Cardiac muscle cell (in vitro differentiated cells and primary cell): ENCODE measurements at places on chromosomes 6 and 20. TPM values are rescaled to one million over a fixed set of nuclear protein-coding genes. Genes with fewer than 3 reads are reported as not detected.

PTPRT gene
- polyA plus RNA-seq: 1.4 TPM in 1 of 2 replicates, not detected in the other

TINAG gene
- not detected in 2 replicates for polyA plus RNA-seq

GRCh38 chr6:128532827-128533226, 12.4 kb upstream of the PTPRK start:
- H3K27ac ChIP-seq: no peak overlapping the region
- no peak overlapping the region for H3K4me3 ChIP-seq
- DNase-seq: no peak
- no peaks in the 10 kb centered on the region for H3K27me3 ChIP-seq
- H3K36me3 ChIP-seq: no peaks in the 10 kb centered on the region
- H3K4me1 ChIP-seq: peaks cover 5% of the 10 kb centered on the region

GRCh38 chr6:152458648-152459644, 178.2 kb downstream of the SYNE1 start:
- no peaks in the 10 kb centered on the region for H3K27me3 ChIP-seq
- peak; percentile 53 for DNase-seq
- no peaks in the 10 kb centered on the region for H3K36me3 ChIP-seq

CCN2 gene
- polyA plus RNA-seq: 44.3 and 48.1 TPM in 2 replicates

HLA-DRB5 gene
- polyA plus RNA-seq: 0.15 TPM in 1 of 2 replicates, not detected in the other

DNA sequence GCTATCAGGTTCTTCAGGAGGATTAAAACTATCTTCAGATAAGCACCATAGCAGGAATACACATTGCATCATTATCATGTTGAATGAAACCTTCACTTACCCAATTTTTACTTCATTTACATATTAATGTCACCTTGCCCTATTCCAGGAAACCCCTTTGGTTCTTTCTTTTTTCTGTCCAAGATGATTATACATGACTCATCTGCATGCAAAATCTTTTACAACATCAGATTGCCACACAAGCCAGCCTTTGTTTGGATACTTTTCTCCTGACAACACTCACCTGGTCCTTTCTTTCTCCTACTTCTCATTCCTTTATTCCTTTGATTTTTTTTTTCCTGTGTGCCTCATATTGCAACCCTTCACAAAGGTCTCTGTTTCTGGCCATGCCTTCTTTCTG, 200.5 kb upstream of the POU3F2 start:
- DNase-seq: no peak
- H3K36me3 ChIP-seq: no peaks in the 10 kb centered on the region
- H3K27ac ChIP-seq: no peak overlapping the region
- no peaks in the 10 kb centered on the region for H3K4me1 ChIP-seq
- H3K4me3 ChIP-seq: no peak overlapping the region
- H3K27me3 ChIP-seq: no peaks in the 10 kb centered on the region

DNA sequence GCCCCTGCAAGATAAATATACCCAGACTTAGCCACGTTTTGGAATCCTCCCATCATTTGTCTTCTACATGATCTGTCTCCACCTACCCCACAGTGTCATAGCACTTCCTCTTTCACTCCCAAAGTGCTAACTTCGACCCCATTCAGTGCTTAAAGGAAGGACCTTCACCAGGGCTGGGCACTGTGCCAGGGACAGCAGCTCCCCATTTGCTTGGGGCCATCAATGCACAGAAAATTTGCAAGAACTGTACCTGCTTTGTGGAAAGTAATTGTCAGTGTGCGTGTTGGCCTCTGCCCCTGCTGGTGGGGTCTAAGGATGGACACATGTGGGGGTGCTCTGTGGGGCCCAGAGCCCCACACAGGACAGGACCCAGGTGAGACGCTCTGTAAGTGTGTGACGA, 5.2 kb upstream of the BPIFA2 start:
- no peaks in the 10 kb centered on the region for H3K4me1 ChIP-seq
- no peak for DNase-seq
- no peak overlapping the region for H3K27ac ChIP-seq
- H3K27me3 ChIP-seq: no peaks in the 10 kb centered on the region

- H3K4me3 ChIP-seq: no peak overlapping the region
- H3K4me1 ChIP-seq: no peaks in the 10 kb centered on the region
- no peaks in the 10 kb centered on the region for H3K36me3 ChIP-seq
- no peaks in the 10 kb centered on the region for H3K27me3 ChIP-seq
- no peak overlapping the region for H3K27ac ChIP-seq
Observed at GRCh38 chr6:169887529-169888140, 136.2 kb downstream of the ERMARD start.

DNA sequence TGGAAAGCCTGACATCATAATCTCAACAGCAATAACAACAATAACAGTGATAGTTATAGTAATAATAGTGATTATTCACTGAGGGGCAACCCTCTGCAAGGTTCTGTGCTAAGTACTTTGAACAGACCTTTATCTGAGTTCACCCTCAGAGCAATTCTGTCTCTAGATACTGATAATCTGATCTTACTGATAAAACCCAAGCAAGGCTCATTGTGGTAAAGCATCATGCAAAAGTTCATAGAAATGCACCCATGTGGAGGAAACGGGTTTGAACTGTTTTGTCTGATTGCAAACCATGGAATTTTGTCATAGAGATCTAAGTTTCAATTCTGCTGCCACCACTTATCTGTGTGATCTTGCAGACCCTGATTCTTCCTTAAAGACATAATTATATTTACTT, 1.3 kb upstream of the KIAA0408 start:
- H3K27ac ChIP-seq: peak overlapping the region; percentile 54
- no peak for DNase-seq
- no peak overlapping the region for H3K4me3 ChIP-seq
- H3K27me3 ChIP-seq: no peaks in the 10 kb centered on the region

- H3K27ac ChIP-seq: no peak overlapping the region
- H3K4me3 ChIP-seq: no peak overlapping the region
- no peaks in the 10 kb centered on the region for H3K4me1 ChIP-seq
Observed at GRCh38 chr20:50607436-50607835, 83.9 kb downstream of the RIPOR3 start.

VIP gene
- polyA plus RNA-seq: not detected in 2 replicates

DNA sequence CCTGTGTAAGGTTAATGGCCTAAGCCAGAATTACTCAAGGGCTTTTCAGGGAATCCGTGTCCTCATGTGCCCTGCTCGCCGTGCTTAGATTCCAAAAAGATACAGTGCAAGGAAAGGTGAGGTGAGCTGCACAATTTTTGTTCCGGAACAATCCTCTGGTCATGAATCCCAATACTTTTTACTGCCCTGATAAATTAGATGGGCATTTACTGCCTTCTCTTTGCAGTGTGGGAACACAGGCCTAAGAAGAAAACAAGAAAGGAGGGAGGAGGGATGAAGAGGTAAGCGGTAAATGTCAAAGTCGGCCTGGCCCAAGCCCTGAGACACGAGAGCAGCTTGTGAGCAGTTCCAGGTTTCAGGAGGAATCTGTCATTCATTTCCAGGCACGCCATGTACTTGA, 390.9 kb upstream of the SULF2 start:
- no peak for DNase-seq
- H3K36me3 ChIP-seq: no peaks in the 10 kb centered on the region
- H3K4me1 ChIP-seq: no peaks in the 10 kb centered on the region
- no peaks in the 10 kb centered on the region for H3K27me3 ChIP-seq
- no peak overlapping the region for H3K27ac ChIP-seq

GRCh38 chr6:37492236-37492972, 7.3 kb downstream of the CCDC167 start:
- no peak overlapping the region for H3K4me3 ChIP-seq
- no peak for DNase-seq
- no peaks in the 10 kb centered on the region for H3K36me3 ChIP-seq
- no peak overlapping the region for H3K27ac ChIP-seq
- peaks cover 18% of the 10 kb centered on the region for H3K4me1 ChIP-seq

KIF13A gene
- polyA plus RNA-seq: 39.1 and 65.2 TPM in 2 replicates

DNA sequence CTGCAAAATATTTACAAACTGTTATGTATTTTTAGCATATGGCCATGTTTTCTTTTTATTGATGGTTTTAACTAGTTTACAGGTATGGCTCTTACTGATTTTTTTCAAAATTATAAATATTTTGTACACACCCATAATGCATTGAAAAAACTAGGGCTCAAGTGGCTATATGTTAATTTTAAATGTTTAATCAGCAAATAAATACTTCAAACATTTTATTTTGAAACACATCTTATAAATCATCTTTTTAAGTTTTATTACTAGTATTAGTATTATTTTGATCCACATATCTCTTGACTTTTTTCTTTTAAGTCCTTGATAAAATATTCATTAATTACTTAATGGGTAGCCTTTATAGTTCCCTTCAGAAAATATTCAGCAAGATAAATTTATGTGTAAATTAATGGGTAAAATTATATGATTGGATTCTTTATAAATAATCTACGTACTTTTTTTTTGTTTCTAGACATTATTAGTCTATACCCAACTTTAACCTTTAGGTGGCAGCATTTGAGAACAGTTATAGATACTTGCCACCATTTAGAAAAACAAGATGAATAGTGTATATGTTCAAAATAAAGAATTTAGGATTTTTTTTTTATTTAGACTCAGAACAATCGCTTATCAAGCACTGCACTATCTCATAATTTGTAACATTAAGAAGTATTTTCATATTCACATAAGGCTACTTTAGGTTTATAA, 241.9 kb downstream of the ADGRB3 start:
- H3K27me3 ChIP-seq: no peaks in the 10 kb centered on the region
- H3K4me3 ChIP-seq: no peak overlapping the region
- no peaks in the 10 kb centered on the region for H3K4me1 ChIP-seq

UST gene
- polyA plus RNA-seq: 2.9 and 6.5 TPM in 2 replicates

DNA sequence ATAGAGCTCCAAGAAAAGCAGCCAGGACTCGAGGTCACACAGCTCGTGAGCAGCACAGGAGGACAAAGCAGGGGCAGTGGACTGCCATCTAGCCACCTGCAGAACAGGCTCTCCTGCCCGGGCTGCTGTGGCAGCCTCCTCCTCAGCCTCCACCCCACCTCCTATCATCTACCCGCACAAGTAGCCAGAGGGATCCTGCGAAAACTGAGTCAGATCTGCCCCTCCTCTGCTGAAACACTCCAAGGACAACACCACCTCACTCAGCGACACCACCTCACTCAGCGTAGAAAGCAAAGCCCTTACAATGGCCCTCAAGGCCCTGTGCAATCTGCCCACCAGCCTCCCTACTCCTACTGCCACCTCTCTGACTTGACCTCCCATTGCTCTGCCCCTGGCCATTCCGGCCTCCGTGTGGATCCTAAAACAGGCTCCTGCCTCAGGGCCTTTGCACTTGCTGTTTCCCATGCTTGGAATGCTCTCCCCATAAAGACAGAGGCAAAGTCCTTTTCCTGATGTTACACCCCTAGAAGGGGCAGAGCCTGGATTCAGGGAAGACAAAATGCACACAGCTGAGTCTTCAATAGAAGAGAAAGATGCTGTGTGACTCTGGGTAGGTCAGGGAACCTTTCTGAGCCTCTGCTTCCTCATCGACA, 19.3 kb downstream of the PREX1 start:
- no peaks in the 10 kb centered on the region for H3K4me1 ChIP-seq
- H3K27me3 ChIP-seq: no peaks in the 10 kb centered on the region
- H3K36me3 ChIP-seq: no peaks in the 10 kb centered on the region
- no peak overlapping the region for H3K4me3 ChIP-seq
- no peak overlapping the region for H3K27ac ChIP-seq
- DNase-seq: no peak

HAO1 gene
- polyA plus RNA-seq: not detected in 2 replicates

SLC12A5 gene
- 17.1 and 27.9 TPM in 2 replicates for polyA plus RNA-seq

FOXC1 gene
- 1.8 and 2.5 TPM in 2 replicates for polyA plus RNA-seq

DNA sequence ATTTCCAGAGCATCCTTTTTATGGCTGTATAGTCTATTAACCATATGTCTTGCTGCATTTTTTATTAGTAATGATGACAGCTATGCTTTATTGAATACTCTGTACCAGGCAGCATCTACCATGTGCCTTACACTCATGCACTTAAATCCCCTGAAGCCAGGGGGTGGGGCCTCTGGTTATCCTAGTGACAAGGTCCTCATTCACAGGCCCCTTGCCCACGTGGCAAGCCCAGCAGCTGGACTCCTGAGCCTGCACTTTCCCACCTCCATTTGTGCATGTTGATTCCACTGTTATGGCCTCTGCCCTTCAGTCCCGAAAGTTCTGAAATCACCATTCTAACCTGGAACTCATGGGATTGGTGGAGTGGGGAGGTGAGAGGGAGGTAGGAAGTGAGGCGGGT, 22.3 kb downstream of the ACTR5 start:
- peaks cover 28% of the 10 kb centered on the region for H3K4me1 ChIP-seq
- peak overlapping the region; percentile 73 for H3K27ac ChIP-seq

GRCh38 chr6:77463308-77463860, at the start of gene HTR1B:
Gene HTR1B (minus strand): TSS chr6:77463491. CDS start chr6:77463403, 88 bp downstream.
- H3K36me3 ChIP-seq: no peaks in the 10 kb centered on the region
- no peak within 1 kb of the TSS for H3K27ac ChIP-seq
- peaks cover 35% of the 10 kb centered on the region for H3K27me3 ChIP-seq
- peaks cover 7% of the 10 kb centered on the region for H3K4me1 ChIP-seq
- peak; percentile 63 for DNase-seq

- H3K27ac ChIP-seq: no peak overlapping the region
- H3K27me3 ChIP-seq: no peaks in the 10 kb centered on the region
- H3K4me1 ChIP-seq: no peaks in the 10 kb centered on the region
- DNase-seq: peak; percentile 49
Observed at GRCh38 chr20:63934271-63935068, 21.7 kb downstream of the UCKL1 start.

DNA sequence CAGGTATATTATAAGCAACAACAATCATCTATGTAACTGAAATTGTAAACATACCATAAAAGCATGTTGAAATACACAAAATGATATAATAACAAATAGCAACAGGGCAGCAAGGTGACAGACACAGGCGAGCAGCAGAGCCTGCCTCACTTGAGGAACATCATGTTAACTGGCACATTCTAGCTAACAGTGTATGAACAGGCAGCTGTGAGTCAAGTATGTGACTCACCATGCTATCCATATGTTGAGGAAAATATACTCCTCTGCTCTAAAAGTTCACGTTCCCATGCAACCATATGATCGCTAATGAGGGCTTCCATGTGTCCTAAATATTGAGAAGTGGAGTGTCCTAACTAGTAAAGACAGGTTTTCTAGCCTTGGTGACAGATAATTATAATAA, 18.4 kb downstream of the SERAC1 start:
- H3K36me3 ChIP-seq: peaks cover 16% of the 10 kb centered on the region
- no peak overlapping the region for H3K27ac ChIP-seq
- no peaks in the 10 kb centered on the region for H3K27me3 ChIP-seq
- DNase-seq: peak; percentile 28
- H3K4me1 ChIP-seq: no peaks in the 10 kb centered on the region
- no peak overlapping the region for H3K4me3 ChIP-seq

DNA sequence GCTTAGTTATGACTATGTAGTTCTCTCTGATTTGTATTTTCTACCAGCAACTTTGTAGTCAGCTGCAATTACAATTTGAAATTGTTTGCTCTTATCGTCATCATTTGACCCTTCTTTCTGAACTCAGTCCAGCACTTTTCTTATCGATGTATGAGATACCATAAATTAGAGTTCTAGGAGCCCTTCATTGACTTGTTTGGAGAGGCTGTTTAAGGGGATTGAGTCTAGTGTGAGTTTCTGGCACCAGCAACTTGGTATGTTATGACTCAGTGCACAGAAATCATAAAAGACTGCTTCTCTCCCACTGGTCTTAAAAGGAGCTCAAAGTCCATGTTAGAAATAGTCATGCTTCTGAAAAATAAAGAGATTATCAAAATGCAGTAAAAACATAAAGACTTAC, 190.3 kb downstream of the TENT5A start:
- no peaks in the 10 kb centered on the region for H3K27me3 ChIP-seq
- peaks cover 16% of the 10 kb centered on the region for H3K4me1 ChIP-seq
- no peaks in the 10 kb centered on the region for H3K36me3 ChIP-seq
- H3K4me3 ChIP-seq: no peak overlapping the region
- DNase-seq: peak; percentile 14

- H3K4me1 ChIP-seq: no peaks in the 10 kb centered on the region
- H3K27ac ChIP-seq: no peak overlapping the region
- H3K27me3 ChIP-seq: no peaks in the 10 kb centered on the region
- no peaks in the 10 kb centered on the region for H3K36me3 ChIP-seq
- no peak overlapping the region for H3K4me3 ChIP-seq
Observed at GRCh38 chr20:50246367-50247195, 56.0 kb downstream of the CEBPB start.

SCUBE3 gene
- polyA plus RNA-seq: 78.2 and 81.8 TPM in 2 replicates
